Upper lobe of left lung (tissue), 6 donors: ENCODE measurements at places on chromosomes 2 and 18. TPM values are rescaled to one million over a fixed set of nuclear protein-coding genes. Genes with fewer than 3 reads are reported as not detected.

DNA sequence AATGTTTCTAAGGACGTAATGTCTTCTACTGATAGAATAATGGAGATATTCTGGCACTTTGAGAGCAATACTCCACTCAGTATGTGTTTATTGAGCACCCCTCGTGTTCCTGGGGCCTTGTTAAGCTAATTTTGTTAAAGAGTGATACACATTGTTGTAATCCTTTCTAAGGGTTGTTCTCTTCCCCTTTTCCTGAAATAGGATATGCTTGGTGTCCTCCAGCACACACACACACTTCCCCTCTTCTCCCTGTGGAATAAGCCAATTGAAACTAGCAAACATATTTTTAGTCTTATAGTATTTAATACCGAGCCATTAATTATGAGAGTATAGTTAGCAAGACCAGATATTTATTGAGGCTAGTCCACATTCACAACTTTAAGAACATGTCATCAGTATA is 114.1 kb downstream of the CRIM1 start:
- no peak for DNase-seq

Gene AFF3
- total RNA-seq: 46.1 TPM

- DNase-seq: peak; percentile 69
These were observed 150.8 kb downstream of the PXDN start for GRCh38 chr2:1593371-1594122.

Gene DOK6
- 4.4 TPM for total RNA-seq

Gene EFR3B
- total RNA-seq: 15.2 TPM

DNA sequence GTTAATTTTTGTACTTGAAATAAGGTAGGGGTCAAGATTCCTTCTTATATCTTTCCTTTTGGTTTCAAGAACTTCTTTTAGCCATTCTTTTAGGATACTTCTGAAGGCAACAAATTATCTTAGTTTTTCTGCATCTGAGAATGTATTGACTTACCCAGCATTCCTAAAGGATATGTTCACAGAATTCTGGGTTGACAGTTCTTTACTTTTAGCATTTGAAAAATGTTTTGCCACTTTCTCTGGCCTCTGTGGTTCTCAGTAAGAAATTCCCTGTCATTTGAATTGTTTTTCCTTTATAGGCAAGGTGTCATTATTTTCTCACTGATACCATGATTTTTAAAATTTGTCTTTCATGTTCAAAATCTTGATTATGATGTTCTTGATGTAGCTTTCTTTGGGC is 162.4 kb downstream of the GALNT1 start:
- no peak for DNase-seq
